ENCODE measurements at places on chromosomes 7 and 10. TPM values are rescaled to one million over a fixed set of nuclear protein-coding genes. Genes with fewer than 3 reads are reported as not detected.

DNA sequence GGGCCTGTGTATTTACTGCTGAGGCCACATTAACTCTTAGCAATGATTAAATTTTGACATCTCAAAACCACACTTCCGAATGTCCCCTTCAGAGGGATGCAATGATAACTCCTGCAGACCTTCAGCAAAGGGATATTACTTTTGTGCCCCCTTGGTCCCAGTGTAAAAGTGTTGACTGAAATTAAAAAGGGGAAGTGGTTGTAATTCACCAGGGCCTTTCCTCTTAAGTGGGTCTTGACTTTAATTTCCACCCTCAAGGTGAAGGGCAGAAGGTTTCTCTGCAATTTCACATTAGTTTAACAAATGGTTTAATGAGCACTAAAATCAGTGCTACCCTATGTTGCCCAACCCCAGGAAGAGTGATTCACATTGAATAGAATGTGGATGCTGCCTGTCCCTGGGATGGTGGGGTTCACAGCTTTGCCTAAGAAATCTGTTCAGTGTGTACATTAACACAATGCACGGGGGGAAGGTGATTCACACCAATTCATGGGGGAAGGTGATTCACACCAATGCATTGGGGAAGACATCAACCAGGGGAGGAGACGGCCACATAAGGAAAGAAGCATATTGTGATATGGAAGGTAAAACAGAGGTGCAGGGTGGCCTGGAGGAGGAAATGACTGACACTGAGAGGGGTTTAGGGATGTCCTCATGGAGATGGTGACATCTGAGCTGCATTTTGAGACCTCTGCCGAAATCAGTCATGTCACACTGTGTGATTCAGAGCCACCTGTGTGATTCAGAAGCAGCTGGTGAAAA lies 19.4 kb upstream of the TNS3 start:
- DNase-seq = no peak

- no peak for DNase-seq
These were observed 13.5 kb upstream of the LRGUK start for GRCh38 chr7:134113655-134114054.

- DNase-seq = no peak
These were observed 59.4 kb downstream of the ST7 start for GRCh38 chr7:117012696-117013095.

GRCh38 chr7:127938588-127938987 lies 92.6 kb downstream of the LRRC4 start:
- DNase-seq = no peak

DNA sequence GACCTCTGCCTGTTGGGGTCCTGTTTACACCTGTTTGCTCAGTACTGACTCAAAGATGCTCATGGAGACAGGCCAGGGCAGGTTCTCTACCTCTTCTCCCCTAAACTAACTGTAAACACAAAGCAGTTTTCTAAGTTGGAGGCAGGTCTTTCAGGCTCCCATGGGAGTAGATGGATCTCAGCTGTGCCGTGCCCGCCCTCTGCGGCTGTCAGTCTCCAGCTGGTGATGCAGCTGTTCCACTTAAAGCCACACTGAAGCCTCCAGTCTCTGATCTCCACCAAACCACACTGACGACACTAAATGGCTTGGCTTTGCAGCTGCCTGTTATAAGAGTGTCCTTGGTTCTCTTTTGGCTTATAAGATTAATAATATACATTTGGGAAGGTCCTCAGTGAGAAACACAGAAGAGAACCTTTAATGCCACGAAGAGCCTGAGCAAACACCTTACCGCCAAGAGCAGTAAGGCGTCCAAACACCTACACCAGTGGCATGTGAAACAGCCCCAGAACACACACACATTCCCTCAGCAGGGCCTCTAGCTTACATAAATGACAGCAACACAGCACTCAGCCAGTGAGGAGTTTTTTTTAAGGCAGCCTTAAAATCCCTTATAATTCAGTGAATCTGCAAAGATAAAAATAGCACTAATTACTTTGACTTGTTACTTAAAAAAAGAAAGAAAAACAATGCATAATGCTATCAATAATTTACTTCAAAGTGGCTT lies 60.4 kb upstream of the KCNIP2 start:
- no peak for DNase-seq

DNA sequence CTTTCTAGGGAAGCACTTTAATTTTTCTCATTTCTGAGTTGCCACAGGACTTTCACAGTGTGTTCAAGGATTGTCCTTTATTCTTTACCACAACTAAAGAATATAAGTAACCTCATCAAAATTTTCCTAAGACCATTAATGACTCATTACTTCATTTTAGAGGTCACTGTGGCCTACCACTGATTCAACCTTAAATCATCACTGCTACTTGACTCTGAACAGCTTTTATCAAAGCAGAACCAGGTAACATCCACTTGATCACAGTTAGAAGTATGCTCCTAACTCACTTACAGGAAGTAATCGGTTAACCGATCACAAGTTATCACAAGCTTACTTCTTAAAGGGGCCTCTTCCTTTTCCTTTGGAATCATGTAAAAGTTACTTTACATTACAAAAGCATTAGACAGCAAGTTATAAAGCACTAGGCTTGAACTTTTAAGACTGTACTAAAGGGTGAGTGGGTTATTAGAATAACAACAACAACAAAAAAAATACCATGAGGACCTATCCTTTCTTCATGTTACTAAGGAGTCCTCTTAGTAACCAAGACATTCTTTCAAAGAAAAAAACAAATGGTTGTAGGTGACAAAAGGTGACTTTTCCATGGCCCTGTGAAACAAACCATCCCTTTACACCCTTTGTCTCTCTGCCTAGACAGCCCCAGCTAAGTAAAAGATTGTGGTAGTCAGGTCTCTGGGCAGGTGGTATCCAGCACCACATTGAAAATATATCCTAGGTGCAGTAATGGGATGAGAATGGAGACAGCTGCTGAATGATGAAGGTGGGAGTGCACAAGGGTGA lies 40.0 kb upstream of the PDK4 start:
- DNase-seq = no peak

- no peak for DNase-seq
These were observed 9.0 kb downstream of the PPP1R17 start for GRCh38 chr7:31695859-31696614.

- DNase-seq = no peak
These were observed 9.2 kb upstream of the MYO1G start for GRCh38 chr7:44987996-44988395.

- no peak for DNase-seq
These were observed 26.7 kb upstream of the SLF2 start for GRCh38 chr10:100886091-100886490.

DNA sequence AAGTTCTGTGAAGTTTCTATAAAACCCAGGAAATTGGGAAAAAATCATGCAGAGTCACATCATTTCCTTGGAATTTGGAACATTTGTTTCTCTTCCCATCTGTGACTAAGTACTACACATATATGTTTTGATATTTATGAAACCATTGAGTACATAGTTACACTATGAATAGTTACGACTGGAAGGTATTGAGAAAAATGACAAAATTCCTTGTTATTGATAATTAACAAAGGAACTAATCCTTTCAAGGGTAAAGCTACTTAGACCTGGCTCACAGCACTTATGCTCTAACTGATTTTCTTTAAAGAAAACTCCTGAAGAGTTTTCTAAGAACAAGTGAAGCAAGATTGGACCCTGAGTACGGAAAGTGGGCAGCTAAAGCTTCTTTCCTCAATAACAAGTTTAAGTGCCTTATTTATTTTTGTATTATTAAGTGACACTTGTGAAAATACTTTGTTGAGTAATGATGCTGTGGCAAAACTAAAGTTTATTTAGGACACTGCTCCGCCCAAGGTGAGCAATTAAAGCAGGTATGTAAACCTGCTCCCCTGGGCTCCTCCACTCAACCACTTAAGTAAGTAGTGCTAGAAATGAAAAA lies 12.0 kb upstream of the GLCCI1 start:
- DNase-seq = no peak

DNA sequence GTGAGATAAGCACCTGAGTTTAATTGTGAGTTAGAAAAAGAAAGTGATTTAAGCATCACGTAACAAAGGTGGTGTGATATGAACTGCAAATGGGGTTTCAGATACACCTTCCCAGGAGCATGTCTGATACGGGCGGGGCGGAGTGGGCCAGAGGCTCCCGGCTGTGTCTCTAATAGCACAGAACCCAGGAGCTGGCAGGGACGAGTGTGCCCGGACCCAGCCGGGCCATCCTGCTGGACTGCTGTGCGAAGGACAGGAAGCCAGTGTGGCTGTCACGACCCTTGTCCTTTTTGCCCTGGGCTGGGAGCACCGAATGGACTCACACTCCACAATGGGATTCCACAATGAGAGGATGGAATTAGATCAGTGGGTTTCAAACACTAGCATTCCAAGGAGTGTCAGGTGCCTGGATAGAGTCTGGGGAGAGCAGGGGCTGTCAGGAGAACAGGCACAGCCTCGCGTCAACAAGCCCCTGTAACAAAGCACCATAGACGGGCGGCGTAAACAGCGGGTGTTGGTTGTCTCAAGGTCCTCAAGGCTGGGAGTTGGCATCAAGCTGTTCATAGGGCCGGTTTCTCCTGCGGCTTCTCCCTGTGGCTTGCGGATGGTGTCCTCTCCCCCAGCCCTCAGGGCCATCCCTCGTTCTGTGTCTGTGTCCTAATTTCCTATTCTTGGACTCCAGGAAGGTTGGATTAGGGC lies 242.6 kb upstream of the PITRM1 start:
- no peak for DNase-seq

DNA sequence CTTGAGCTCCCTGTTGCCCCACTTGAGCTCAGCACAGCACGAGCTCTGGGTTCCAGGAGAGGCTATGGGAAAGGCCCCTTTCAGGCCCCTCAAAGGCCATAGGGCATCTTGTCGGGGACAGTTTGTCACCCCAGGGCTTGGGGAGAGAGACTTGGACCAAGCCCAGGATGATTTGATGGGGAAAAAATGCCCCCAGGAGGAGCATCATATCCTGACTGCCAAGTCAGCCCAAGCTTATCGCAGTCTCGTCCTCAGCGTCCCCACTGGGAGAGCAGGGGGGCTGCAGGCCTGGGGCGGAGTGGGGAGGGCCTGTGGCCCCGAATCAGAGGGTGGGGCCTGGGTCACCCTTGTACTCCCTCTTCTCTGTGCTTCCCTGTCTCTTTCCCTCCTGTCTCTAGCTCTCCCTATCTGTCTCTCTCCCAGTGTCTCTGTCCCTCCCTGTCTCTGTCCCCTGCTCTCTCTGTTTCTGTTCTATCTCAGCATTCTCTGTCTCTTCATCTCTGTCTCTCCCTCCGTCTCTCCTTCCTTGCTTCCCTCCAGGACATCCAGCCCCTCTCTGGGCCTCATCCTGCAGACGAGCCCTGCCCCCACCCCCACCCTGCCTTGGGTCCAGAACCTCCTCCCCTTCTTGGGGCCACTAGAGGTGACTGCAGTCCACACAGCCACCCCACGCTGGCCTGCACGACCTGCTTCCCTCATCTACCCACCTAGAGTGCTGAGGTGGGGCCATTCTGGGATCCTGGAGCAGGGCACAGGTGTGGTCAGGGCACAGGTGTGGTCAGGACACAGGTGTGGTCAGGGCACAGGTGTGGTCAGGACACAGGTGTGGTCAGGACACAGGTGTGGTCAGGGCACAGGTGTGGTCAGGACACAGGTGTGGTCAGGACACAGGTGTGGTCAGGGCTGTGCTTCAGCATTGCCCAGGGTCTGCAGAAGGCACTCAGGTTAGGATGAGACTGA lies 17.3 kb upstream of the GRIFIN start:
- no peak for DNase-seq

DNA sequence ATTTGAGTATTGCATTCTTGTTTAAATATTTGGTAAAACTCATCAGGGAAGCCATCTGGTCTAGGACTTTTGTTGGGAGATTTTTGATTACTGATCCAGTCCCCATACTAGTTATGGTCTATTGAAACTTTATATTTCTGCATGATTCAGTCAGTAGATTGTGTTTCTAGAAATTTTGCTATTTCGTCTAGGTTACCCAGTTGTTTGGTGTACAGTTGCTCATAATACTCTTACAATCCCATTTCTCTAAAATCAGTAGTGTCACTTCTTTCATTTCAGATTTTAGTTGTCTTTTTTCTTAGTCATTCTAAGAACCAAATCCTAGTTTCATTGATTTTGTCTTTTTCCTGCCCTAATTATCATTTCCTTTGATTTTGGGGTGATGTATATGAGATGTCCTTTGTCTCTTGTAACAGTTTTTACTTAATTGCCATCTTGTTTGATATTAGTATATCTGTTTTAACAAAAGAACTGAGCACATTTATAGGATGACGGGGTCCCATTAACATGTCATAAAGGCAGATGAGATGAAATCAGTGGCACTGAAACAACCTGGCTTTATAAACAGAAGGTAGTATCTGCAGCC lies 7.9 kb downstream of the MALSU1 start:
- DNase-seq = no peak

GRCh38 chr10:110032801-110033700 lies 25.3 kb downstream of the ADD3 start:
- DNase-seq = no peak

DNA sequence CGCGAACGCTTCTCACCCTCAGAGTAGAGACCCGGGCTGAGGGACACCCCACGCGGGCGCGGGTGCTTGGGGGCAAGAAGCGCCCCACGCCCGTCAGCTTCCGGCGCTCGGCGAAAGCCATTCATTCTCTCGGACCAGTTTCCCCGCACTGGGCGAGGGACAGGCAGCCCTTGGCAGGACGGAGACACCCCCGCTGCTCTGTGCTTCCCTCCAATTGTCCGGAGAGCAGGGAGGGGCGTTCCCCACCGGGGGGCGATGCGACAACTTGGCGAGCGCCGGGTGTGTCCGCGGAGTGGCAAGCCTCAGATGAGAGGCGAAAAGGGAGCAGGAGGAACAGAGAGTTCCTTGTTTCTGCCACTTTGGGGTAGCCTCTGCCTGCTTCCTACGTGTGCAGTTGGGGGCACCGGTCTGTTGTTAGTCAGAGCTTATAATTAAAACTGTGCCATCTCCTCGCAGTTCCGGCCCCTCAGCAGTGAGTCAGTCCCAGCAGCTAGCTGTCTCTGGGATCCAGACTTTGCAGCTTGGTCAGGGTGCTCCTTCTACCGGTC lies 1.7 kb downstream of the GPR158 start:
- no peak for DNase-seq

GRCh38 chr10:118017850-118018249 lies 28.9 kb downstream of the RAB11FIP2 start:
- DNase-seq = no peak

GRCh38 chr10:58010073-58010702 lies 257.5 kb downstream of the IPMK start:
- no peak for DNase-seq

- no peak for DNase-seq
These were observed 1.8 kb downstream of the CLEC2L start for GRCh38 chr7:139525239-139525638.

GRCh38 chr10:35007858-35008301 lies 82.3 kb downstream of the CUL2 start:
- DNase-seq = no peak

The TEX47 gene
- not detected for polyA plus RNA-seq

The CALHM3 gene
- polyA plus RNA-seq = not detected

The LIPJ gene
- polyA plus RNA-seq = 0.16 TPM

The TAS2R4 gene
- polyA plus RNA-seq = not detected

The SLC26A3 gene
- polyA plus RNA-seq = not detected

The C10orf67 gene
- not detected for polyA plus RNA-seq

The CTTNBP2 gene
- not detected for polyA plus RNA-seq

The DPYSL4 gene
- not detected for polyA plus RNA-seq
